ENCODE measurements at places on chromosomes 6 and 20. TPM values are rescaled to one million over a fixed set of nuclear protein-coding genes. Genes with fewer than 3 reads are reported as not detected.

The SCRT2 gene
- 4.7 TPM for total RNA-seq

The PCED1A gene
- total RNA-seq: 17.2 TPM

The TENT5A gene
- total RNA-seq: 2.5 TPM

The TBXT gene
- total RNA-seq: not detected

The BTNL2 gene
- total RNA-seq: not detected

The CST5 gene
- total RNA-seq: not detected

The LGSN gene
- total RNA-seq: 0.25 TPM

The BPIFB1 gene
- total RNA-seq: not detected

The GABRR2 gene
- 0.25 TPM for total RNA-seq

All from temporal lobe (tissue), 4 donors.